Stimulated activated CD8-positive, alpha-beta memory T cell treated with anti-CD3 and anti-CD28 coated beads, Interleukin-7, amount 100 ng/mL, for 1 hour (primary cell): ENCODE measurements at places on chromosomes 3 and 15.
A peak's percentile ranks its signal among the peaks of the same experiment; 100 is the strongest.

DNA sequence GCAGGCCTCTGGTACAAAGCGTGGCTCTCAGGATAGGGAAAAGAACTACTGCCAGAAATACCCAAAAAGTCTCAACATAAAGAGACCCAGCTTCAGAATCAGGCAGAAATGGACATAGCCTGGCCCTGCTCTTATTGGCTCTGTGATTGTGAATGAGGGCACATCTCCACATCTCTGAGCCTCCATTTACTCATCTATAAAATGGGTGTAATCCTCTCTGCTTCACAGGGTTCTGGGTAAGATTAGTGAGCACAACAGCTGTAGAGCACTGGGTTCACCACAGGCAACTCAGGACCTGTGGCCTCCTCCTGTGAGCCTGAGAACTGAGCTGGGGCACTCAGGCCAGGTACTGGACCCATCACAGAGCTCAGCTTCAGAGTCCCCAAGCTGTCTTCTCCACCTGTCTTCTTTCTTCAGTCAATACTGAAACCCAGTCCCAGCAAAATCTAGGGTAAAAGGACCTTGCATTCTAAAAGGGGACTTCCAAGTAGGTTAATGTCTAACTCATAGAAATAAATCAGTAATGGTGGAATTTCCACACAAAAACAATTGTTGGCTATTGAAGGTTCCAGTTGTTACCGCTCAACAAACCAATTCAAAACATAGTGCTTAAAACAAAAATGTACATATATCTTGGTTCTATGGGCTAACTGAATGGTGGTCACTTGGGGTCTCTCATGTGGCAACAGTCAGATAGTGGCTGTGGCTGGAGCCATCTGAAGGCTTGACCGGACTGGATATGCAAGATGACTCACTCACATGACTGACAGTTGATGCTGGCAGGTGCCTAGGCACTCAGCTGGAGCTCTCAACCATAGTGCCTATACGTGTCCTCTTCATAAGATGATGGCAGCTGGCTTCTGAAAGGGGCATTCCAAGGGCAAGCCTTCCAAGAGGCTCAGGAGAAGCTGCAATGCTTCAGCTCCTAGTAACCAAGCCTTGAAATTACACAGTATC, 47.3 kb downstream of the TRIM42 start:
- no peak for DNase-seq

- DNase-seq: no peak
These were observed 11.7 kb downstream of the SHOX2 start for GRCh38 chr3:158094235-158095110.

DNA sequence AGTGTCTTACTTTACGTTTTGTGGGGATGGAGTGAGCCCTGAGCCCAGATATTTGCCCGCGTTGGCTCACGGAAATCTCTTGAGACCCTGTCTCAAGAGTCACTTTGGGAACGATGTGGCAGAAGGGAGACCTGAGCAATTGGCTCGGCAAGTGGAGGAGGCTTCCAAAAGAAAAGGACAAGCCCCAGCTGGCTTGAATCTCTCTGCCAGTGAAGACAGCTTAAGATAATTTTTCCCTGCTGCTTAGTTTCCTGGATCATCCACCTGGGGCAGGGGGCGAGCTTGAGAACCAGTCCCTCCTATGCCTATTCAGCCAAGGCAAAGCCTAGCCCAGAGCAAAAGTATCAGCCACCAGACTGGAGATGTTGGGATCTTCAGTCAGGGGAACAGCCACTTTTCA, 708 bp downstream of the SEC22A start:
- no peak for DNase-seq

- DNase-seq: no peak
These were observed 286.4 kb downstream of the ZIC4 start for GRCh38 chr3:147119989-147120388.

DNA sequence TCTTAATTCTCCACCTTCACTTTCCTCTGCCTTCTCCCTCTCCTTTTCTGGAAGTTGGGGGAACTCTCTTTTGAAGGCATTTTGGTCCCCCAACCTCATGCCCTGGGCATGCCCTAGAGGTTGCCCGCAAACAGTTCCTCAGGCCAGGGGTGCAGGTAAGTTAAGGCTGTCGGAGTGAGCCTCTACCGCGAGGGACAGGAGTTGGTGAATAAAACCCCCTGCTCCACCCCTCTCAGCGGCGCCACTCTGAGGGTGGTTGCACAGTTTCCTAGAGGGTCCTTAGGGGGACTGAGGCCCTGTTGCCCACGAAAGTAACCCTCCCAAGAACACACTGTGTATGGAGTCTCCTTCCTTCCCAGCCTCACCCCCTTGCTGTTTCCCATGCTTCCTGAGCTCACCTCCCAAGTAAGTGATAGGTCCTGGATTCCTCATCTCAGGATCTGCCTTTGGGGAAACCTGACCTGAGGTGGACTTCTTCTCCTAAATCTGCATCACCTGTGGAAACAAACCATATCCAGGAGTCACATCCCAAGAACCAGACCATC, 23.1 kb upstream of the THSD4 start:
- DNase-seq: no peak

DNA sequence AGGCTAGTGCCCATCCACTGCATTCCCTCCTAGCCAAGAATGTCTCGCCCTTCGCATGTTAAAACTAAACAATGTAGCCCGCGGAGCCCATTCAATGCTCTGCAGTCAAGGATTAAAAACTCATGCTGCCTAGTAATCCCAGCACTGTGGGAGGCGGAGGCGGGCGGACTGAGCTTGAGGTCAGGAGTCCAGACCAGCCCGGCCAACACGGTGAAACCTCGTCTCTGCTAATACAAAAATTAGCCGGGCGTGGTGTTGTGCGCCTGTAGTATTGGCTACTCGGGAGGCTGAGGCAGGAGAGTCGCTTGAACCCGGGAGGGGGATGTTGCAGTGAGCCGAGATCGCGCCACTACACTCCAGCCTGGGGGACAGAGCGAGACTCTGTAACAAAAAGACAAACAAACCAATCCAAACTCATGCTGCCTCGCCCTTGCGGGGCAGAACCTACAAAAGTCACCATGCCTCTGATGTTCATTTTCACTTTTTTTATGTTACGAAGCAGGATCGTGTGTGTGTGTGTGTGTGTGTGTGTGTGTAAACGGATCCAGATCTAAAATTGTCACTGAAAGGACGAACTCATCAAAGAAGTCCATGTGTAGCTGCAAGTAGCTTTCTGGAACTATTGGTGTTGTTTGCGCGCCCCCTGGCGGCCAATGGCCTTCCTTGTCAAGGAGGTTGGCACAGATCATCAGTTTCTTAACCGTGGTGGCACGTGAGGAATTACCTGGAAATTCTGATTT, 54.8 kb upstream of the SPESP1 start:
- peak; percentile 74 for DNase-seq

DNA sequence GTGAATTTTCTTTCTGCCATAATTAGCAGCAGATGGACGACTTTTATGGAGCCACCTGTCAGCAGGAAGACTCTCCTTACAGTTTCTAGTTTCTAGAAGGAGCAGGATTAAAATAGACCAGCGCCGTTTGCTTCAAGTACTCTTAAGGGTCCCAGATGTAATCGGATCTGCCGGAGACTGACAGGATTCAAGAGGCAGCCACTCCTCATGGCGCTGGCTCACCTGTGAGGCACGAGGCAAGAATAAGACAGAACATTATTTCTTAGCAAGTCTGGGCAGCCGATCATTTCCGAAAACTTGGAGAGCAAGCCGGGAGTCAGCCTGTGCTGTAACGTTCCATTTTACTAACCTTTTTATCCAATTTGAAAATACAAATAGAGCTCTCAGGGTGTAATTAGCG, 410.4 kb upstream of the RORA start:
- no peak for DNase-seq

- DNase-seq: no peak
These were observed 131.2 kb downstream of the KLF13 start for GRCh38 chr15:31457631-31458526.

DNA sequence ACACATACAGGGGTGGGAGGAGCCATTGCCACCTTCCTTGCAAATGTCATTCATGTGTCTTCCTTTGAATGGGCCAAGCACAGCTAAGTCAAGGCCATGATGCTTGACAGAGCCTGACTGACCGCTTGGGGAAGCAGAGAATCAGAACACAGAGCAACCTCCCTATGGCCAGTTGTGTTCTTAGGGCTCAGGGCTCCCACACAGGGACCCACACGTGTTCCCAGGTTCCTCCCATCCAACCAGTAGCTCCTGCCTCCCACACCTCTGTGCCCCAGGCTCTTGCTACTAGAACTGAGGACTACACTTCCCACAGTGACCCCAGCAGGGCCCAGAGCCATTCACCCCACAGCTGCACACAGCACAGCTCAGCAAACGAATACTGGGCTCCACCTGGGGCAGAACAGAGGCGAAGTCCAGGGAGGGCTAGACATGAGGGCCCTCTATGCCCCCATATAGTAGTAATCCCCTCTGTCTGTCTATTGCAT, 42.9 kb downstream of the KLF15 start:
- DNase-seq: no peak

DNA sequence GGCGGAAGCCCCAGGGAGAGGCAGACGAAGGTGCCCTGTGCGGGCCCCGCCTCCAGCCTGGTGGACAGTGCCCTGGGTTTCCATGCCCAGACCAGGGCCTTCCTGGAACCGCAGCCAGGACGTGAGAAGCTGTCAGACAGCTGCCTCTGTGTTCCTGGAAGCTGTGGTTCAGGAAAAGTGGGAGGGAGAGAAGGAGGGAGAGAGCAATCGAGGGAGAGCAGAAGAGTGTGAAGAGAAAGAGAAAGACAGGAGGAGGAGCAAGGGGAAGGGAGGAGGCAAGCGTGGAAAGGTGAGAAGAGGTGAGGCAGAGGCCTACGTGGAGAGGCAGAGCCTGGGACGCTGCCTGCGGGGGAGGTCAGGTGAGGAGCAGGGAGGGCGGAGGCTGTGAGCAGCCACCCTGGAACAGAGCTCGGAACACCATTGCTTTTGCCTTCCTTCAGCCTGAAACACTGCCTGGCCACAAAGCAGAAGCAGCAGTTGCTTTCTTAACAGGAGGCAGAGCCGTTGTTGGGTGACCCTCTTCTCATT, 18.6 kb downstream of the ZDHHC19 start:
- no peak for DNase-seq

- DNase-seq: no peak
These were observed 7.7 kb downstream of the CXCR6 start for GRCh38 chr3:45950686-45951600.

- no peak for DNase-seq
These were observed 161.9 kb downstream of the ZIC4 start for GRCh38 chr3:147244397-147244796.

DNA sequence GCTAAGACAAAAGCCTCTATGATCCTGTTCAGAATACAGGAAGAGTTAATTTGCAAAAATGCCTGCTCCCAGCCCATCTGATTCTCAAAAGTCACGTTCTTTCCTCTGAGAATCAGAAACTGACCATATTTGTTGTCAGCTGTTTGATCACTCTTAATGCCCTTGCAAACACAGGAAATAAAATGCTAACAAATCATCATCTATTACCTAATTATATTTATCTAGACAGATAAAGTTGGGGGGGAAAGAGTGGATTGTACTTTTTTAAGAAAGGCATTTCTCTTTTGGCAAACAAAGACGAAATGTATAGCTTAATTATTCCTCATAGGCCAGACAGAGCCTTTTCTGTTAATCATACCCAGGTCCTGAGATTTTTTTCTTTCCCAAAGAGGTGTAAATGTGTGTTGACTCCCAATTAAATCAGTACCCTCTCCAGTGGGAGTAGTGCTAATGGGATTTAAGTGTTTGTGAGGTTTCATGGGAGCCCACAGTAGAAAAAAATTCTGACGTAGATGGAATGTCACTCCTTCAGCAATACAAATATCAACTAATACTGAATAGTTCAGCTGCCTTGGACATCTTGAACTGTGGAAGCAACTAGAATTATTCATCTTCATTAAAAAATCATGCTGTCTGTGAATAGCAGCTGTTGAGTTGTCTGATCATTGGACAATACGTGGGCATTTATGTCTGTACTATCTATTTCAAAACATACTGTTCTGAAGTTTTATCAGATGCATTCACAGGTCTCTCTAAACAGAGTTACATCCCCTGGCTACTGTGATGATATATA, 22.5 kb upstream of the BNIP2 start:
- DNase-seq: no peak

- no peak for DNase-seq
These were observed 17.7 kb downstream of the ENTPD3 start for GRCh38 chr3:40404591-40405198.

DNA sequence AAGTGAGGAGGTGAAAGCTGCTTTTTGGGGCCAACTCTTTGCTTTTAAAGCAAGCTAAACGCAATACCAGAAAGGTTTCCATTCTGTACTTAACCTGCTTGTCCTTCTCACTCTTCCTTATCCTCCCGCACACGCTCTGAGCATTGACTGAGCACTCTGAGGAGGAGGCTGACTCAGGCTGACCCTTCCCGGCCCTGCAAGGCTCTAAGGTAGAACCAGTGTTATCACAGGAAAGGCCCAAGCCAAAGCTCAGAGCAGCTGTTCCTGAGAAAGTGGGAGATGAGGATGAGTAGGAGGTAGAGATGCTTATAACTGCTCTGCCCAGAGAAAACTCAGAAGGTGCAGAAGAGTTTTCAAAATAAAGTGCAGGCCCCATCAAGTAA, 2.3 kb downstream of the B3GNT5 start:
- no peak for DNase-seq

GRCh38 chr3:151969026-151969642, 95.7 kb downstream of the SUCNR1 start:
- DNase-seq: no peak

GRCh38 chr15:48667701-48668100, 22.2 kb upstream of the FBN1 start:
- no peak for DNase-seq

GRCh38 chr3:55330355-55330754, 156.8 kb downstream of the WNT5A start:
- DNase-seq: no peak

GRCh38 chr3:140441006-140441405, 236.9 kb upstream of the TRIM42 start:
- no peak for DNase-seq

DNA sequence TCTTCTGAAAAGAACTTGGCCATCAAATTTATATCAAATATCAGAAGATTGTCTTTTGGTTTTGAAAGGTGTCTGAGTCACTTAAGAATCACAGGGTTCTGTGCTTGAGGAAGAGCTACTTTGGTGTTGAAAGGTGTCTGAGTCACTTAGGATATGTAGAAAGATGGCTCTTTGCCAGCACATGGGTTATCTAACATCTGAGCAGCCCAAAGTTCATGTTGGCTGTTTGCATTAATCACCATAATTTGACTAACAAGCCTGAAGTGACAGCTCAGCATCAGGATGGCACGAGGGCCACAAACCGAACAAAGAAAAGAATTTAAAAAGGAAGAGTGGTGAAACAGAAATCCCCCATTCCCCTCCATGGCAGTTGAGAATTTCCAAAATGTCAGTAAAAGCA, 190.5 kb upstream of the CMC1 start:
- DNase-seq: no peak

- DNase-seq: no peak
These were observed 4.5 kb upstream of the CPEB1 start for GRCh38 chr15:82651708-82652107.

DNA sequence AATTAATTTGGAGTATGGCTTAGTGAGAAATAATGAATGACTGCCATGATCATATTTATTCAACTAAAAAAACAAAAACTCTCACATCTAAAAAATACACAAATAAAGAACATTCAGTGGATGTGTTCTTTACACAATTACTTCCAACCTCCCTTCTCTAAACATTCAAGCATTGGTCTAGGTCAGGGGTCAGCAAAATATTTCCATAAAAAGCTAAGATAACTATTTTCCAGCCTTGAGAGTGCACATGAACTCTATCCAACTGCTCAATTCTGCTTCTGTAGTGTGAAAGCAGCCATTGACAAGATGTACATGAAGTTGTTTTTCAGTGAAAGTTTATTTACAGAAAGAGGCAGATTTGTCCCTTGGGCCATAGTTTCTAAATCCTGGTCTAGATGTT, 406.3 kb downstream of the MAGI1 start:
- DNase-seq: no peak

- no peak for DNase-seq
These were observed 21.8 kb downstream of the DGKG start for GRCh38 chr3:186340204-186340603.
